Left hindlimb (tissue), 1 donor: ENCODE measurements at places on chromosomes 6 and 20.

- no peak for DNase-seq
Measured at GRCh38 chr6:4677011-4677750, 99.0 kb upstream of the CDYL start.

DNA sequence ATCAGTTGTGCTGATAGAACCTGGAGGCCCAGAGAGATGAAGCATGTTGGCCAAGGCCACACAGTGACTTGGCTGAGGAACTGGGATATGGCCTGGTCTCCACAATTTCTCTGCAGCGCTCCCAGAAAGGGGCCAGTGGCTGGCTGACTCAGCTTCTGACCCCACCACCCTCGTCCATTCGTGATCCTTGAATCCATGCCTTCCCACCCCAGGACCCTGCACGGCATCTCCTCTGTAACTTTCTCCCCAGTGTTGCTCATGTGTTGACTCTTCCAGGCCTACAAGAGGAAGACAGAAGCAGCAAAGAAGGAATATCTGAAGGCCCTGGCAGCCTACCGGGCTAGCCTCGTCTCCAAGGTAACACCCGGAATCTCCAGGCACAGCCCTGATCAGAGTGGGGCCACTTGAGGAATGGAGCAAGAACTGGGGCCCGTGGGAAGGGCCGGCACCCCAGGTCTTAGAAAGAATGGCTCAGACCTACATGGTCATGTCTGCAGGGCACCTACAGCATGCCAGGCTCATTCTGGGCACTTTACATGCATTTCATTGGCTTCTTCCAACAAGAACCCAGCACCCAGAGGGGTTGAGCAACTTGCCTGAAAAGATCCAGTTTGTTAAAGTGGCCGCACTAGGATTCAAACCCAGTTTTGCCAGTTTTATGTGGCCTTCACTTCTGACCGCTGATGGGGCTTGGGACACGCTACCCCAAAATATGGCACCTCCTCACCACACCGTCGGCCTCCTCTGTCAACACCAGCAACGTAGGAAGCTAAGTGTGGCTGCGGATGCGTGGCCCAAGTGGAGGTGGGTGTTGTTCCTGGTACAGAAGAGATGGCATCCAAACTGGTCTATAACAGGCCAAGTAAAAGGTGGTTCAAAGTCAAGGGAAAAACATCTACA, 122.2 kb downstream of the JPH2 start:
- no peak for DNase-seq

GRCh38 chr6:39882531-39882899, 51.7 kb downstream of the MOCS1 start:
- peak; percentile 89 for DNase-seq

GRCh38 chr6:138504764-138505689, 5.7 kb upstream of the NHSL1 start:
- no peak for DNase-seq

GRCh38 chr6:80767808-80768207, 661.3 kb downstream of the BCKDHB start:
- peak; percentile 60 for DNase-seq

- no peak for DNase-seq
Measured at GRCh38 chr6:164436976-164437375, 872.4 kb downstream of the C6orf118 start.

DNA sequence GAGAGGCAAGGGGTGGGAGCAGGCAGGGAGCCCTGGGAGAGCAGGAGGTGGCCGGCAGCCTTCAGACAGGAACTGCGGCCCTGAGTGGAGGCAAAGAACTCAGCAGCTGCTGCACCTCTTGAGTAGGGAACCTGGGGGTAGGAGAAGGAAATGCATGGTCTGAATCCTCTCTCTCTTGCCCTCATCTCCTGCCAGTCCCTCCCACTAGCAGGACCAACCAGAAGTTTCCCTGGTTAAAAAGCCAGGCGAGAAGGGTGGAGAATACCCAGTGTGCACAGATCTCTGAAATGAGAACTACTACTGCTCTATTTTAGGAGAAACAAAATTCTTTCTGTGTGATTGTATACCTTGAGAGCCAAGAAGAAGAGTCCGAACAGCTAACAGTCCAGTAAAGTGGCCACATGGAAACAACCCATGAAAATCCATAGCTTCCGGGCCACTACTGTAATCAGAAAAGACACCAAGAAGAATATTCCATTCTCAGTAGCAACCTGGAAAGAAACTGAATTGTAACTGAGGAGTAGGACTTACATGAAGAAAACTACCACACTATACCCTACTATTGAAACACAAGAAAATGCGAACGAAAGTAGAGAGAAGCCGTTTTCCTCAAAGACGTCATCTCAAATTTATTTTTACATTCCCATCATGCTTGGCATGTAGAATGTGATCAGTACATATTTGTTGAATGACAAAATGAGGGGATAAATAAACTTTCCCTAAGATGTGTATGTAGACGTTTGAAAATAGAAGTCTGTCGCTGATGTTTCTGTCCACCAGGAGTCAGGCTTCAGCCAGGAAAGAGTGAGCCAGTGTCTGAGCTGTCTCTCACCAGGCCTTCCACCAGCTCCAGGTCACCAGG, 25.6 kb downstream of the WRNIP1 start:
- DNase-seq = peak; percentile 59

GRCh38 chr20:59848182-59848581, 85.3 kb downstream of the SYCP2 start:
- DNase-seq = no peak

DNA sequence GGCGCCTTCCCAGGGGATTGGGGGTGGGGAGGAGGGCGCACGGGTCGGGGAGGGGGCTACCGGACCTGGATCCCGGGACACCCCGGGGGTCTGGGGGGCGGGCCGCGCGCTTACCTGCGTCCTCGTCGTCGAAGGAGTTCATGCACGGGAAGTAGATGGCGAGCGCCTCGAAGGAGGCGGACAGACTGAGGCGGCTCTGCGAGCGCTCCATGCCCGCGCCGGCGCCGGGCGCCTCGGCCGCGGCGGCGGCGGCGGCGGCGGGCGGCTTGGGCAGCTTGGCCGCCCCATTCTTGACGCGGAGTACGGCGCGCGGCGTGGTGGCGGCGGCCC, 320 bp downstream of the RIMS4 start:
- no peak for DNase-seq

DNA sequence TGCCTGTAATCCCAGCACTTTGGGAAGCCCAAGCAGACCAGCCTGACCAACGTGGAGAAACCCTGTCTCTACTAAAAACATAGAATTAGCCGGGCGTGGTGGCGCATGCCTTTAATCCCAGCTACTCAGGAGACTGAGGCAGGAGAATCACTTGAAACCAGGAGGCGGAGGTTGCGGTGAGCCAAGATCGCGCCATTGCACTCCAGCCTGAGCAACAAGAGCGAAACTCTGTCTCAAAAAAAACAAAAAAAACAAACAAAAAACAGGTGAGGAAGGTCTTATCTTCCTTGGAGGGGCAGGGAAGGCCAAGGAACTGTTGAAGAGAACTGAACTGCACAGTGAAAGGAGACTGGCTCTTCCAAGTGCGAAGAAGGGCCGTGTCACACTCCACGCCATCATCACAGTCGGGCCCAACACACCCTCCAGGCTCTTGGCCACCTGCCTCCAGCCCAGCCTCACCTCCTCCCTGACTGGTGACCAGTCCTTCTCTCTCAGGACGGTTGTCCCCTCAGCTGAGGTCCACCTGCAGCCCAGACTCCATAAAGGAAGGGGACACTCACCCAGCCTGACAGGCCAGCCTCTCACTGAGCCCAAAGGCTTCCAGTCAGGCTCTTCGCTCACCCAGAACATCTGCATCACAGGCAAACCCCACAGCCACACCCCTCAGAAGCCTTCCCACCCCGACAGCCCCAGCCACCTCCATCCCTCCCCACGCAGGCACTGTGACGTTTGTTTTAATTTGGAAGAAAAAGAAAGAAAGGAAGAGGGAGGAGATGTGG, 4.1 kb downstream of the ZC3H12D start:
- DNase-seq = no peak

DNA sequence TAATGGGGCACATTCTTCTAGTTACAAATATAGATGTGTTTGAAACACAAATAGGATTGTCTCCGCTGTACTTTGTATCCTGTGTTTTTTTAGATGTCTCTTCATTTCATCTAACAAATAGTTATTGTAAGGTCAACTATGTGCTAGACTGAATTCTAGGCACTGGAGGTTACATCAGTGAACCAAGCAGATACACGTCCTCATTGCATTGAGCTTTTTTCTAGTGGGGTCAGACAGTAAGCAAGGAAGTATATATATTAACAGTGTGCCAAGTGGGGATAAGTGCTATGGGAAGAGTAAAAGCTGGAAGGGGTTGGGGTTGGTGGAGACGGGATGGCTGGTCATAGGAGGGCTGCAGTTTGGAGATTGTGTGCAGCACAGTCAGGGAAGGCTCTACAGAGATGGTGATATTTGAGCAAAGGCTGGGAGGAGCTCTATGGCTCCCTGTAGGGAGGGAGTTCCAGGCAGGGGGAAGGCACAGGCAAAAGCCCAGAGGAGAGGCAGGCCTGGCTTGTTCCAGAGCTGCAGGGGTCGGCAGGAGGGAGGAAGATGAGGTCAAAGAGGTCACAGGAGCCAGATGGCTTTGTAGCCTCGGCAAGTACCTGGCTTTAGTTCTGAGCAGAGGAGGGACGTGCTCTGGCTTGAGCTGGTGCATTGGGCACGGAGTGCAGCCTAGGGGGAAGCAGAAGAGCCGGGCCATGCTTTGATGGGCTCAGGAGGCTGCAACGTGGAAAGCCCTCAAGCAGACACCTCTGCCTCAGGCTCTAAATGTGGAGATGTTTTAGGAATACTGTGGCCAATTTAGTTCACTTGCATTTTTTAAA, 152.3 kb downstream of the ZDHHC14 start:
- DNase-seq = no peak

DNA sequence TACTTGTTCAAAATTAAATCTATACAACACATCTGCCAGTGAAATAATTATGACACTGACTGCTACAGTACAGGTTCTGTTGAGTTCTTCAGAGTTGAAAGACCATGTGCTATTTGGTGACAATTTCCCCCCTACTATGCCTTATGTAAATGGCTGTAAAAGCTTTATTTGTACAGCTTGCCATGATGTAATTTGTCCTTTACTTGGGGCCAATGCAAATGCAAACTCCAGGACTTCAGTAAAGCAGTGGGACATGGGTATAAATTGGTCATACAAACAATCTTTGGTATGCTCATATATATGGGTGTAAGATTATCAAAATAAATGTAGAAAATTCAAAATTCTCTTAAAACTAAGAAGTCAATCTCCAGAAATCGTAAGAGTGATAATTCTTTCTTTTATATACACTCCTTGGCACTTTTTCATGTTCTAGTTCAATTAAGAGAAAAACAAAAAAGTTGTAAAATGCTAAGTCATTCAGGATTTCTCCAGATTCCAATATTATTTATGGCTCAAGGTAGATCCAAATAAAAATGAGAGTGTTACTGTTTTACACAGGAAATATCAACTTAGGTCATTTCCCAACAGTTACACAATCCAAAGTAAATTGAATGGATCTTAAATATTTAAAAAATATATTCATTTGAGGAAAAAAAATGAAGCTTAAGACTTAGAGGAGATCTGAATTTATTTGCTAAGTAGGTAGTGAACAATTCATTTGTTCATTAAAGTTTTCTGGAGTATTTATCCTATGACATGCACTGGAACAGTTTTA, 1310.5 kb upstream of the CITED2 start:
- DNase-seq = no peak

GRCh38 chr6:6994796-6995195, 113.0 kb upstream of the RREB1 start:
- no peak for DNase-seq

DNA sequence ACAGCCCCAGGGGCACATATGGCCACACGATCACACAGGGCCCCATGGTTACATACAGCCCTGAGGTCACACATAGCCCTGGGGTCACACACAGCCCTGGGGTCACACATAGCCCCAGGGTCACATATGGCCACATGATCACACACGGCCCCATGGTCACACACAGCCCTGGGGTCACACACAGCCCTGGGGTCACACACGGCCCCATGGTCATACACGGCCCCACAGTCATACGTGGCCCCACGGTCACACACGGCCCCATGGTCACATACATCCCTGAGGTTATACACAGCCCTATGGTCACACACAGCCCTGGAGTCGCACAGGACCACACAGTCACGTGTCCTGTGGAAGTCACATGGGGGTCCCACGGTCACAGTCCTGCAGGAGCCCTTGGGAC, 120.1 kb downstream of the AGPAT4 start:
- no peak for DNase-seq

DNA sequence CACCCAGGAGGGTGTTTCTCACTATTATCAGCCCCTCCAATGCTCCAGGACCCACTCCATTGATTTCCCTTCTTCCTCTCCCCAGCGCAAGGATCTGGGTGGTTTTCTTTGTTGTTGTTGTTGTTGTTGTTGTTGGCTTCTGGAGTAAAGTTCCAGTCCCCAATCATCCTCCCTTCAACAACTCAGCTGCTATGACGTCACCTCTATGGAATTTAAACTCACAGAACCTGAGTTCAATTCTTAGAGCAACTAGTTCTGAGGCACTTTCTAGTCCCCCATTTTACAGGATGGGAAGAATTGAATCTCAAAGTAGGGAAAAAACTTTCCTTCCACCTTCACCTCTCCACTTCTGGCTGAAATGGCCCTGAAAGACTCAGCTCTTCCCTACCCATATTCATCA, 9.7 kb upstream of the WFDC8 start:
- no peak for DNase-seq

DNA sequence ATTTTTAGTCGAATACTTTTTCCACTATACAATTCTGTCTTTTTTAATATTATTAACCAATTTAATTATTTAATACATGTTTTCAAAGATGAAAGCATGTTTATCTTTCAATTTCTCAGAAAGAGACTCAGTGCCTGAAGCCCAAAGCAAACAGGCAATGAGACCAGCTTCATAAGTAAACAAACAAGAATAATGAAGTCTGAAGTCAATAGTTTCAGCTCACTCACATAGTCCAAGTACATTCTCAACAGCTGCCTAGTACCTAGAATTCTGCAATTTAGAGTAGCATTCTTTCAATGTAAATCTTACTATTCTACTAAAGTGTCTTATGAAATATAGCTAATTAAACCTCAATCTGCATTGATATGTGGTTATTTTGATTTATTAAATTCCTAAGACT, 626.5 kb upstream of the NRSN1 start:
- no peak for DNase-seq

DNA sequence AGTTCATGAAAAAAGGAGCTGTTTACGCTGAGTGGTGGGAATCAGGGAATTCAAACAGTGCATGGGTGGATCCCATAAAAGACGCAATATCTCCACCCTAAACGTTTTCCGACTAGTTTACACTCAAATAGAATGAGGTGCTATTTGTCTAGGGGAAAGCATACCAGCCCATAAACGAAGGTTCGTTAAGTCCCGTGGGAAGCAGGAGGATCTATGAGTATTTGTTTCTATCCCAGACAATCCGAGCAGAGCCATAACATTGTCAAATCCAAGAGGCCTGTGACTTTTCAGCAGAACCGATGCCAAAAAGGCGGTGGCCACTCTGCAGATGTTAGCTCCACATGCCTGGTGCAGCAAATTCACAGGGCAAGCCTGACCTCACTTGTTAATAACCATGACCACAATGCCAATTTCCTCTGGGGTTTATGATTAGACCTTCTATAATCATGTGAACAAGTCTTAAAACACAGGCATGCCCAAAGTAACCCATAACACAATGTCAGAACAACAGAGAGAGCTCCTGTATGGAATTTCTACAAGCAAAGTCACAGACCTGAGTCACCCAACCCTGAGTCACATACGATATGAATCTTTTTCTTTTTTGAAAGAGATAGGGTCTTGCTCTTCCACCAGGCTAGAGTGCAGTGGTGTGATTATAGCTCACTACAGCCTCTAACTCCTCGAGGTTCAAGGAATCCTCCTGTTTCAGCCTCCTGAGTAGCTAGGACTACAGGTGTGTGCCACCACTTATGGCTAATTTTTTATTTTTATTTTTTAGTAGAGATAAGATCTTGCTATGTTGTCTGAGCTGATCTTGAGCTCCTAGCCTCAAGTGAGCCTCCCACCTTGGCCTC, 123.3 kb downstream of the KIF13A start:
- DNase-seq = peak; percentile 48
